Endodermal cell (in vitro differentiated cells): ENCODE measurements at places on chromosomes 3 and 15. TPM values are rescaled to one million over a fixed set of nuclear protein-coding genes. Genes with fewer than 3 reads are reported as not detected.

- DNase-seq: no peak
- H3K27ac ChIP-seq: no peak overlapping the region
- H3K4me1 ChIP-seq: peaks cover 9% of the 10 kb centered on the region
- no peak overlapping the region for H3K4me3 ChIP-seq
- H3K36me3 ChIP-seq: no peaks in the 10 kb centered on the region
- H3K27me3 ChIP-seq: peaks cover 65% of the 10 kb centered on the region
Measured at GRCh38 chr3:160454995-160455394, 5.4 kb upstream of the TRIM59 start.

DNA sequence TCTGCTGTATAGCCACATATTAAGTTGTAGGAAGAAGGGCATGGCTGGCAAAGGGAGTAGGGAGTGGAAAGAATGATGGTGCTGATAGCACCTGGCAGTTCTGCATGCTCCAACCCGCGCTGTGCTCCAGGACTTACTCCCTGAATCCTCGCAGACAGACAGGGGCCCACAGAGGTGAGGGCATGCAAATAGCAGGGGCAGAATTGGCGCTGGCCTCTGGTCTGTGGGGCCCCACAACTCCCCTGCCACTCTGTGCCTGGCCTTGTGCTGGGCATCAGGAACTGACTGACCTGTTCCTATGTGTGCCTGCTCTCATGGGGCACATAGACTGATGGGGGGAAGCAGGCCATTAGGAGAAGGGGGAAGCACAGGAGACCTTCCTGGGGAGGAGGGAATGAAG, 20.9 kb downstream of the HDAC11 start:
- H3K27me3 ChIP-seq: no peaks in the 10 kb centered on the region
- no peak overlapping the region for H3K27ac ChIP-seq
- no peak for DNase-seq
- H3K4me3 ChIP-seq: no peak overlapping the region

Gene WWTR1
- 18.1 to 37.9 TPM (median 18.5 TPM) in 3 replicates for total RNA-seq

- H3K27me3 ChIP-seq: no peaks in the 10 kb centered on the region
- no peaks in the 10 kb centered on the region for H3K36me3 ChIP-seq
- DNase-seq: no peak
- no peaks in the 10 kb centered on the region for H3K4me1 ChIP-seq
- H3K27ac ChIP-seq: no peak overlapping the region
- H3K4me3 ChIP-seq: no peak overlapping the region
Measured at GRCh38 chr3:114363554-114364202, 69.8 kb downstream of the TIGIT start.

GRCh38 chr3:58071480-58071971, 63.3 kb downstream of the FLNB start:
- no peak overlapping the region for H3K27ac ChIP-seq
- no peaks in the 10 kb centered on the region for H3K27me3 ChIP-seq
- no peak for DNase-seq
- peaks cover 64% of the 10 kb centered on the region for H3K36me3 ChIP-seq
- no peak overlapping the region for H3K4me3 ChIP-seq

- H3K36me3 ChIP-seq: peaks cover 32% of the 10 kb centered on the region
- no peaks in the 10 kb centered on the region for H3K4me1 ChIP-seq
- DNase-seq: no peak
- no peak overlapping the region for H3K4me3 ChIP-seq
Measured at GRCh38 chr3:122374034-122374433, 9.0 kb downstream of the MIX23 start.

- no peaks in the 10 kb centered on the region for H3K36me3 ChIP-seq
- DNase-seq: no peak
- H3K27ac ChIP-seq: no peak overlapping the region
- H3K4me3 ChIP-seq: no peak overlapping the region
- no peaks in the 10 kb centered on the region for H3K27me3 ChIP-seq
Measured at GRCh38 chr3:26636096-26636727, 13.6 kb downstream of the LRRC3B start.

- H3K36me3 ChIP-seq: no peaks in the 10 kb centered on the region
- DNase-seq: no peak
Measured at GRCh38 chr15:46408312-46408711, 773.5 kb downstream of the SQOR start.

Gene RUBCN
- total RNA-seq: 17.2 and 18.0 TPM in 2 replicates

- H3K4me3 ChIP-seq: no peak overlapping the region
- no peak overlapping the region for H3K27ac ChIP-seq
- no peaks in the 10 kb centered on the region for H3K27me3 ChIP-seq
- H3K4me1 ChIP-seq: peaks cover 4% of the 10 kb centered on the region
- no peaks in the 10 kb centered on the region for H3K36me3 ChIP-seq
Measured at GRCh38 chr3:77835921-77836320, 796.0 kb downstream of the ROBO2 start.

GRCh38 chr3:150077581-150078247, 107.0 kb upstream of the PFN2 start:
- no peaks in the 10 kb centered on the region for H3K36me3 ChIP-seq
- H3K27ac ChIP-seq: no peak overlapping the region
- H3K27me3 ChIP-seq: no peaks in the 10 kb centered on the region
- DNase-seq: no peak

GRCh38 chr3:110027446-110028080, 690.2 kb upstream of the DPPA4 start:
- H3K4me3 ChIP-seq: no peak overlapping the region
- no peaks in the 10 kb centered on the region for H3K36me3 ChIP-seq
- no peaks in the 10 kb centered on the region for H3K4me1 ChIP-seq
- H3K27me3 ChIP-seq: no peaks in the 10 kb centered on the region

Gene FRMD4B
- total RNA-seq: 2.2 and 2.6 TPM in 2 replicates

- no peak overlapping the region for H3K4me3 ChIP-seq
- H3K27me3 ChIP-seq: no peaks in the 10 kb centered on the region
- no peak for DNase-seq
- no peak overlapping the region for H3K27ac ChIP-seq
- no peaks in the 10 kb centered on the region for H3K4me1 ChIP-seq
- H3K36me3 ChIP-seq: no peaks in the 10 kb centered on the region
Measured at GRCh38 chr15:63940966-63941620, 105.2 kb downstream of the DAPK2 start.

GRCh38 chr15:26443321-26443720, 329.5 kb downstream of the GABRB3 start:
- no peaks in the 10 kb centered on the region for H3K4me1 ChIP-seq
- H3K4me3 ChIP-seq: no peak overlapping the region
- DNase-seq: no peak
- H3K27me3 ChIP-seq: no peaks in the 10 kb centered on the region
- H3K36me3 ChIP-seq: no peaks in the 10 kb centered on the region

DNA sequence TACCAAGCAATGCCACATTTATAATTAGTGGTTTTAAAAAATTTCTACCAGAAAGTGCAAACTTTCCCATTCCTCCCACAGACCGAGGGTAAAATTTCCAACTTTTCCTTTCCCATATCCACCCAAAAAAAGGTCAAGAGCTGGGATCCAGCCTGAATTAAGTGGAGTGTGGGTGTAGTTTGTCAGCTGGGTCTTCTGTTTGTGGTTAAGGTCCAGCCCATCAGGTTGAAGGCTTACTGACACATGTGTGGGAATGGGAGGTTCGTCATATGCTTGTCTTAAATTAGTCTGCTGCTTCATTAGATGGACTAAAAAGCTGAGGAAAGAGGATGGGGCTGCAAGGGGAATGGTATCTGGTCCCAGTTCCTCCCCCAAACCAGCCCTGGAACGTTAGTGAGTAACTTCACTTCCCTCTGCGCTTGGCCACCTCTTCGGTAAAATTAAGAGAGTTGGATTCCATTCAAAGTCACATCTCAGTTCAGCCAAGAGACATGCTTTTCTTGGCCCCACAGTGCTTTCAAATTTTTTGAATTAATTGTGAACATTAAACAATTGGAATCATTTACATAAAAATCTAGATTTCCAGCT, 59.0 kb upstream of the PLCL2 start:
- no peaks in the 10 kb centered on the region for H3K36me3 ChIP-seq
- no peak for DNase-seq
- no peaks in the 10 kb centered on the region for H3K27me3 ChIP-seq
- no peaks in the 10 kb centered on the region for H3K4me1 ChIP-seq
- no peak overlapping the region for H3K4me3 ChIP-seq
- H3K27ac ChIP-seq: no peak overlapping the region

DNA sequence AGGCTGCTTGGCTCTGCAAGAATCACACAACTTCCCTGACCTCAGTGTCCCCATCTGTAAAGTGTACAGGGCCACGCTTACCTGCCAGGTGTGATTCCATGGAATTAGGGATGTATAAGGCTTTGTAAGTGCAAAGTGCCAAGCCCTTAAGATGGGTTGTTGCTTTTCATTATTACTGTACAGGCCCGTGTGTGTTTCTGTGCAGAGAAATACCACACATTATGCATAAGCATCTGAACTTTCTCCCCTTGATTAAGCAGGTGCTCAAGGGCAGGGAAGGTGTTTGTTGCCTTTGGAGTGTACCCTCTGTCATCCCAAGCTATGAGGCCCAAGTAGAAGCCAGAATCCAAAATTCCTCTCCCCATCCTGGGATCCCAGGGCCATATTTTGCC, 13.6 kb upstream of the HRH1 start:
- no peak overlapping the region for H3K27ac ChIP-seq
- no peaks in the 10 kb centered on the region for H3K27me3 ChIP-seq
- H3K4me1 ChIP-seq: no peaks in the 10 kb centered on the region
- DNase-seq: no peak

Gene NR2E3
- 0.55 and 1.1 TPM in 2 replicates for total RNA-seq

DNA sequence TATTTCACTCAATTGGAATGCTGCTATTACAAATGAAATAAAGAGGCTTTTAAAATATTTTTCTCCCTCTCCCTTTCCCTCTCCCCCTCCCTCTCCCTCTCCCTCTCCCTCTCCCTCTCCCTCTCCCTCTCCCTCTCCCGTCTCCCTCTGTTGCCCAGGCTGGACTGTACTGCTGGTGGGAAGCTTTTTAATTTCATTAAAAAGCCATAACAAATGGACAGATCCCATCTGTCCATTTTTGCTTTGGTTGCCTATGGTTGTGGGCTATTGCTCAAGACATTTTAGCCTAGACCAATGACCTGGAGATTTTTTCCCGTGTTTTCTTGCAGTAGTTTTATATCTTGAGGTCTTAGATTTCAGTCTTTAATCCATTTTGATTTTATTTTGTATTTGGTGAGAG, 107.2 kb upstream of the LRRC3B start:
- no peak overlapping the region for H3K4me3 ChIP-seq
- no peak for DNase-seq
- H3K27ac ChIP-seq: no peak overlapping the region
- no peaks in the 10 kb centered on the region for H3K4me1 ChIP-seq

DNA sequence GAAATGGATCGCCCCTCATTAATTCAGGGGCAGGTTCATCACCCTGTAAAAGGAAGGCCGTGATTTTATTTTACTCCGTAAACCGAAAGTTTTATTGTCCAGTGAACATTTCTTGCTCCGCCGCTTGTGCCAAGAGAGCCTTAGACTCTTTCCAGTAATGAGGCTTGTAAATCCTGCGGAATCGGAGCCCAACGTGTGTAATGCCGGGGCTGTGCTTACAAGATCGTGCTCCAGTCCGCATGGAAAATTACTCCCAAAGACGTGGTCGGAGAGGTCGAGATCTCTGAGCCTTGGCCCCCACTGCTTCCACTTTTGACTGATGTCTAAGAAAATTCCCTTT, 649 bp upstream of the PLOD2 start:
- H3K27me3 ChIP-seq: no peaks in the 10 kb centered on the region
- peak overlapping the region; percentile 67 for H3K27ac ChIP-seq
- DNase-seq: no peak

Gene OIP5
- 18.9 and 21.2 TPM in 2 replicates for total RNA-seq

Gene TLR9
- total RNA-seq: not detected in 3 replicates

DNA sequence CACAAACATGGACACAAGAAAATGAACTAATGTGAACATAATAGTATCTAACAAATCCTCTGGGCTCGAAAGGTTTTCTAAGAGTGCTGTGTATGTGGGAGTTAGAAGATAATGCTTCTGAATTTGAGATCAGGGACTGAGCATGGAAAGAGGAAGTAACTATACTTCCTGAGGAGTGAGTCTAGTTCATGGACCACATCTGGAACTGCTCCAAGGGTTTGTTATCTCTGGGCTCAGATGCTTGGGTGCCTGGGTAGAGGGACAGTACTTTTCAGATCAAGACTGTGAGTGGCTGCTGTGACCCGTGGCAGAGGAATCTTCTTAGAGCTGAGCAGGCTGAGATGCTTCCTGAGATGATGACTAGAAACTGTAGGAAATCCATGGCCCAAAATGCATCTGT, 28.5 kb downstream of the TBC1D23 start:
- peaks cover 43% of the 10 kb centered on the region for H3K36me3 ChIP-seq
- DNase-seq: no peak
- no peak overlapping the region for H3K4me3 ChIP-seq
- H3K27ac ChIP-seq: no peak overlapping the region
- no peaks in the 10 kb centered on the region for H3K27me3 ChIP-seq
- no peaks in the 10 kb centered on the region for H3K4me1 ChIP-seq

DNA sequence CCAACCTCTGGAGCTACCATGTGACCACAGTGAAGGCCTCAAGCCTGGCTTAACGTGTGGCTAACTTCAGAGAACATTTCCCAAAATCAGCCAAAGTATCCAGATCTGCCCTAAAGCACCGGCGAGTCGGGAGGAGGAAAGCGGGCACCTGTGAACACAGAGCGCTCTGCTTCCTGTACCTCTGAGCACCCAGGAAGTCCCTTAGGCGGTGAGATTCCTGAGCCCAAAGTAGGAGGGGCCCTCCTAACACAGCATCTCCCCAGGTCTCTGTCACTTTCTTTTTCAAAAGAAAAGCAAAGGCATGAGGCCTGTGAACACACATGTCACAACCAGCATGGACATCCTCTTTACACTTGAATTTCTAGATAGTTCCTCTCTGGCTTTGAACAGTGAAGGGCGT, 944 bp upstream of the EIF4E3 start:
- H3K27me3 ChIP-seq: peaks cover 86% of the 10 kb centered on the region
- no peaks in the 10 kb centered on the region for H3K4me1 ChIP-seq

- peak overlapping the region; percentile 77 for H3K4me3 ChIP-seq
- H3K27ac ChIP-seq: no peak overlapping the region
- H3K36me3 ChIP-seq: no peaks in the 10 kb centered on the region
- no peaks in the 10 kb centered on the region for H3K4me1 ChIP-seq
- peak; percentile 90 for DNase-seq
Measured at GRCh38 chr3:170038434-170039110, 777 bp downstream of the GPR160 start.

GRCh38 chr3:36820083-36820482, 55.7 kb upstream of the DCLK3 start:
- no peak for DNase-seq
- H3K36me3 ChIP-seq: no peaks in the 10 kb centered on the region
- H3K4me1 ChIP-seq: no peaks in the 10 kb centered on the region
- H3K27me3 ChIP-seq: no peaks in the 10 kb centered on the region
- H3K4me3 ChIP-seq: no peak overlapping the region
- peak overlapping the region; percentile 61 for H3K27ac ChIP-seq

Gene SFMBT1
- 2.1 to 7.5 TPM (median 6.9 TPM) in 3 replicates for total RNA-seq
